ENCODE measurements at places on chromosomes 3 and 15.

GRCh38 chr3:132006605-132007204, 28.1 kb downstream of the CPNE4 start:
- no peak for DNase-seq

DNA sequence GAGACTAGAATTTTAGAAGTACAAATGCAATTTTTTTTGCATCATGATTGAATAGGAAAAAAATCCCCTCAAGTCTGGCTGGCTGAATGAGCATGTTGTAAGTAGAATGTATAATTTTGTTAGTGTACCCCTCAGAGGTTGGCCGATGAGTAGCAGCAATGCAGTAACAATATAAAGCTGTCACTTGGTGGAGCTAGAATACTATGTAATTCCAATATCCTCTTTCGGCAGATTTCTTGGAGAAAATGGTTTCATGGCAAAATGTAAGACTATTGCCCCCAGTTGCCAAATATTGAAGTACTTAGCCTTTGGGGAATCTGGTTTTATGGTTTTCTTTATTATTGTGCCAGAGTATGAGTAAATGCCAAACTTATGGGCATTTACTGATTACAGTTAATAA, 39.8 kb upstream of the SGO1 start:
- DNase-seq, result no peak

DNA sequence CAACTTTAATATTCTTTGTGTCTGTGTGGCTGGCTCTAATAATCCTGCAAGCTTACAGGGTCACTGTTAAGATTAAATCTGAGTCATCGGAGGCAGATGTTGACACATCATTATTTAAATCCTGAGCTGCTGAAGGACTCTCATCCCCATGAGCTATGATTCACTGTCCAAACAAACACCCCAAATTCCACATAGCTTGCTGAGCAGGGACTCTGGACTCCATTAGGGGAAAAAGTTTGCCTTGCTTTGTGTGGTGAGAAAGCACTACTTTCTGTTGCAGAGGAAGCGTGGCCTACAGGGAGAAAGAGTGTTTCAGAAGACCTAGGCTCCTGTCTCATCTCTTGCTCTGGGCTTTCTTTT, 213.7 kb downstream of the PDCD6IP start:
- DNase-seq, result no peak

GRCh38 chr3:194447161-194447560, 39.6 kb downstream of the ATP13A3 start:
- no peak for DNase-seq

DNA sequence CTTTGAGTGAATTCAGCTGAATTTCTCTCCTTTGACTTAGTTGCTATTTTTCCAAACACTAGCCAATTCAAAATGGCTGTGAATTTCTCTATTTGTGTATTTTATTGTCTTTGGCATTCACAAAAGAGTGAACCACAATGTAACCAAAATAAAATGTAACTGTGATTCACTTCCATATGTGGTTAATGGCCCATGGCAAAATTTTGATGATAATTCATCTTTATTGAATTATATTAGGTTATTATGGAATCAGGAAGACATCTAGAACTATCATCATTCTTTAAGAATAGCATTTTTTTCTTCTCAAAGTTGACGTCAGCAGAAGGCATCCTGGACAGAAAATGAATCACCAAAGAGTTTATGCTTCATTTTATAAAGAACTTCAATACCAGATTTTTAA, 705.3 kb upstream of the NAALADL2 start:
- no peak for DNase-seq

GRCh38 chr3:148604270-148605085, 93.2 kb upstream of the AGTR1 start:
- DNase-seq, result no peak

GRCh38 chr3:10454907-10455544, 50.4 kb downstream of the ATP2B2 start:
- no peak for DNase-seq

DNA sequence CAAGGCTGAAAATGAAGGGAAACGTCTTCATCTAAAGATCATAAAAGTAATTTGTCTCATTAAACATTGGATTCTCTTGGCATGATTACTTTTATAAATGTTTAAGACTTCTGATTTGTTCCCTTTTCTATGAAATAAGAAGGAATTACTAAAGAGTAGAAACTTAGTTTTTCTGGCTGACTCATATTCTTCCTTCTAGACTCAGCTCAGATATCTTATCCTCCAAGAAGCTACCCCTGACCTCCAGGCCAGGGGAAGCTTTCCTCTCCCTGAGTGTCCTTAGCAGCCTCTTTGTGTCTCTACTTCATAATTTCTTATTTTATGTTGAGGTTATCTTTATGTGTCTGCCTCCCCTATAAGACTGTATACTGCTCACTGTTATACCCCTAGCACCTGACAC, 291.9 kb upstream of the STT3B start:
- no peak for DNase-seq

GRCh38 chr15:82105451-82106215, 59.8 kb upstream of the MEX3B start:
- DNase-seq, result peak; percentile 59

DNA sequence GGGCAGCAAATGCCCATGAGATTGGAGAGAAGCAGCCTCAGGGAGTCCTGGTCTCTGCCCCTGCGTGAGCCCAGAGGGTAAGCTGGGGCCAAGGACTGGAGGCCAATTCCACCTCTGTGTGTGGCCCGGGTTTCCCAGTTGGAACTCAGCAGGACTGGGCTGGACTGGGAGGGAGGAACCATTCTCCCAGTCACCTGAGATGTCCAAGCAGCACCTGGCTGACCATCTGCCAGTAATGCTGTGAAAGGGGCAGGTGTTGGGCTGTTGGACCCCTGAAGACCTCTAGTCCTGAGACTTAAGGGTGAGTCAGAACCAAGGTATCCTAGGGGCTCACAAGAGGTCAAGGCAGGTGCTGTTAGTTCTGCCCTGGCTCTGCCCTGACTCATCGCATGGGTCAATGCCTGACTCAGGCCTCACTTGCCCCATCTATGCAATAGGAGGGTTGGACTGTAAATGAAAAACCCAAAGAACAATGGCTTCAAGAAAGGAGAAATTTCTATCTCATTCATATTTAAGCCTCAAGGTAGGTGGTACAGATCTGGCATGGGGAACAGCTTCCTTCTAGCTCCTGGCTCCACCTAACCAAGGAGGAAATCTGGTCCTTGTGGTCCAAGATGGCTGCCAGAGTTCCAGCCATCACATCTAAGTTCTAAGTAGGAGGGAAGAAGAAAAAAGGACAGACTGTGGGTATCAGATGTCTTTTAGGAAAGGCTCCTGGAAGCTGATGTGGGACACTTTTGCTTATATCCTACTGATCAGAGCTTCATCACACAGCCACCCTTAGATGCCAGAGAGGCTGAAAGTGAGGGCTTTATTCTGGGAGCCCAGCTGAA, 111.3 kb downstream of the FBLN2 start:
- no peak for DNase-seq

DNA sequence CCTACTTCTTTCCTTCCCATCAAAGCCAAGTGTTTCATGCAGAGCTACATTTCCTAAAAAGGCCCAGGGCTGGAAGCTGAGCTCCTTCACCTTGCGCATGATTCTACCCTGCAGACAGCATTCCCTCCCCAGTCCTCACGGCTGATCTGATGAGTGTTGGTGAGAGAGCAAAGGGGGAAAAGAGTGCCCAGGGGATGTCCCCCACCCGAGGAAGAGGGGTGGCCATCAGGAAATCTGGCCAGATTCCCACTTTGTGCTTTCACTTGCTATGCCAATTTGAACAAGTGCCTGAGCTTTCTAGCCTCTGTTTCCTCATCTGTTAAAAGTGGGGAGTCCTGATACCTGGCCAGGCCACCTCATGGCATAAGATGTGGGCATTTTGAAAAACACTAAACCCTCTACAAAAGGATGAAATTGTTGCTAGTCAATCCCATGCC, 231.0 kb upstream of the TLE3 start:
- no peak for DNase-seq

DNA sequence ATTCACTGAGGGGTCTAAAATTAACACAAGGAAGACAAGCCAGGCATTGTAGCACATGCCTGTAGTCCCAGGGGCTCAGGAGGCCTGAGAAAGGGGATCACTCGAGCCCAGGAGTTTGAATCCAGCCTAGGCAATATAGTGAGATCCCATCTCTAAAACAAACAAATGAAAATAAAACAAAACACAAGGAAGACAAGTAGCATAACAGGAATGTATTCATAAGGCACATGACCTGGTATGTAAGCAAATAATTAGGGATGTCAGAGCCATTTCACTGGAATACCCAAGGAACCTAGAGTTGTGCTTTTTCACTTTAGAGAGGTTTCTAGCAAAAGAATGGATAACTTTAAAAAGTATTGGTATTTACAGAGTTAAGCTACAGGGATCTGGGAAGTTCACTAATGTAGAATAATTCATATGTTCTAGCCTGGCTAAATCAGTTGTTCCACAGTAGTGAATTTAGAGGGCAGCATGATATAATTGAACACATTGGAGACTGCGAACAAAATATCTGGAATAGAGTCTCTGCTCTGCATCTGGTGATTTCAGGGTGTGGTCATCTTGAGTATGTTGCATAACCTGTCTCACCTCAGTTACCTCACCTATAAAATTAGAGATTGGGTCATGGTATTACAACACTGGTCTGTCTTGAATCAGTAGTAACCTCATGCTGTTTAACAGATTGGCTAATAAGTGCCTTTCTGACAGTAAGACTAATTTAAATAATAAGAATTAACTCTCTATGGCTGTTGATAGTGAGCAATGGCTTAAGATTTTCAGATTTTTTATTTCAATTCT, 9.3 kb downstream of the GRAMD1C start:
- DNase-seq, result no peak

DNA sequence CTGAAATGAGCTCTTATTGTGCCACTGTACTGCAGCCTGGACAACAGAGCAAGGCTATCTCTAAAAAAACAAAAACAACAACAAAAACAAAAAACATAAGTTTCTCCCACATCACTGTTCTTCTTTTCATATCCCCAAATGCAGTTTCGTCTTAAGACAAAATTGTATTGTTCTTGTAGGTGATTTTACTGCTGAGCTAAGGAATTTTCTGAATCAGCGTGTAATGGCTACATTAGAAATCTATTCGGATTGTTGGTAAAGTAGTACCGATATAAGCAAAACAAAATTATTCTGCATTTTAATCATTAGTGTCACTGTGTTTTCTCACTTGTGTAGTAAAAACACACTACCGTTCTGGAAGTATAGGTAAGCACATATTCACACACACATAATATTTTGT, 512.5 kb downstream of the ROBO1 start:
- no peak for DNase-seq

- no peak for DNase-seq
Observed at GRCh38 chr15:65920825-65921309, 51.6 kb downstream of the RAB11A start.

GRCh38 chr3:128597900-128598299, 52.7 kb downstream of the RPN1 start:
- DNase-seq, result no peak

DNA sequence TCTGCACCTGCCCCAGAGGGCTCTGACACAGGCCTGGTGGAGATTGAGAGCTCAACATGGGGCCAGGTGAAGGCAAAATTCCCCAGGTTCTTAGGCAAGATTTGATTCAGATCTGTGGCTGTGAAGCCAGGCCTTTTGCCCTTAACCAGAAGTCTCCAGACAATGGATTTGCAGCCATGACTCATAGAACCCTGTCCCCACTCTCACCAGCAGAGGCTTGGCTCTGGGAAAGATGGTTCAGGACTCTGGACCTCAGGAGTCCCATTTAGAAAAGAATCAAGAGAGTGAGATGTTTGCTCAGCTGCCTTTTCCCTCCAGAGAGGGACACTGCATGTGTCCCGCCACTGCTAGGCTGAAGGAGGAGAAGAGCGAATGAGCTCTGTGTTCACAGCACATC, 361.4 kb upstream of the ICE2 start:
- no peak for DNase-seq

DNA sequence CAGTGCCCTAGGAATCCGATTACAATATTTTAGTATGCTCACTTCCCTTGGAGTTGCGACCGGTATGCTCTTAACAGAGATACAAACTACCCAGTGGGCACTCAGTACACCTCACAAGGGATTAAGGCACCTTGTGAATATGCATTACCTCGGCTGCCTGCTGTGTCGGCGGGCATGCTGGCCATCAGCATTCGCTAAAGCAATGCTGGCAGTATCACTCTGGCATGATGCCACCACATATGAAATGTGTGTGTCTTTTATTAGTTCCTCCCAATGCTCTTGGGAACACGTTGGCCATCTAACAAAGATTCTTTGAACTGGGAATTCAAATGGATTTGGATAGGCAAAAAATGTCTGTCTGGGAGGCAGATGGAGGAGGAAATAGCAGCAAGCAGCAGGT, 67.4 kb upstream of the FOXB1 start:
- DNase-seq, result no peak

- DNase-seq, result no peak
Observed at GRCh38 chr15:80619680-80620079, 75.4 kb upstream of the ABHD17C start.

DNA sequence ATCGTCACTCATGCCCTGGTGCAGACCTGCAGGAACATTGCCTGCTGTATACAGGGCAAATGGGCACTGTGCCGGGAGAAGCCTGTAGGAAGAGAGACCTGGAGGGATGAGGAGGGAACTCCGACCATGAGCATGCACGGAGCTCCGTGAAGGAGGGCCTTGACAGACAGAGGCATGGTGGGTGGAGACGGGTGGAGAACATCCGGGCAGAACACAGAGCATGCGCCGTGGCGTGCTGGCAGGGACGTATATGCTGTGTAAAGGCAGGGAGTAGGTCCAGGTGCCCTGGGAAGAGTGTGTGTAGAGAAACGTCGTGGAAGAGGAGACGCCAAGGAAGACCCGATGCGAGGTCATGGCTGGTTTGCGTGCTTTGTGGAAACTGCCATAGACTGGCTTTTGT, 133.0 kb upstream of the FAN1 start:
- no peak for DNase-seq

GRCh38 chr3:58754074-58754473, 87.5 kb upstream of the FAM3D start:
- no peak for DNase-seq

DNA sequence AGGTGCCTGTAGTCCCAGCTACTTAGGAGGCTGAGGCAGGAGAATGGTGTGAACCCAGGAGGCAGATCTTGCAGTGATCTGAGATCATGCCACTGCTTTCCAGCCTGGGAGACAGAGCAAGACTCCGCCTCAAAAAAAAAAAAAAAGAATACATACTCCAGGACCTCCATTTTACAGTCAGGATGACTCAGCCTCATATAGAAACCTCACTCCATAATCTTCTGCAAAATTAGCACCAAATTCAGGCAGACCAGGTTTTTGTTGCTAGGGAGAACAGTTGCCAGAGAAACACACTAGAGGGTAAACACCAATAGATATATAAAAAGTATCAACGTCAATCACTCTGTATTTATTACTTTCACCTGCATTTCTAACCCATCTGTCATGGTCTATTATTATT, 28.3 kb upstream of the AP3B2 start:
- DNase-seq, result no peak

GRCh38 chr3:72960812-72961518, 35.6 kb upstream of the PPP4R2 start:
- no peak for DNase-seq

Measured in posterior vena cava (tissue), 2 donors.